ENCODE measurements at places on chromosomes 2 and 18. TPM values are rescaled to one million over a fixed set of nuclear protein-coding genes. Genes with fewer than 3 reads are reported as not detected.

The NOSTRIN gene
- not detected for polyA plus RNA-seq

The COQ10B gene
- 4.4 TPM for polyA plus RNA-seq

The REG3G gene
- not detected for polyA plus RNA-seq

The CARF gene
- 7.7 TPM for polyA plus RNA-seq

The RETREG2 gene
- polyA plus RNA-seq: 131 TPM
